Aorta (tissue), 5 donors: ENCODE measurements at places on chromosomes 7 and 10. TPM values are rescaled to one million over a fixed set of nuclear protein-coding genes. Genes with fewer than 3 reads are reported as not detected.
A peak's percentile ranks its signal among the peaks of the same experiment; 100 is the strongest.

DNA sequence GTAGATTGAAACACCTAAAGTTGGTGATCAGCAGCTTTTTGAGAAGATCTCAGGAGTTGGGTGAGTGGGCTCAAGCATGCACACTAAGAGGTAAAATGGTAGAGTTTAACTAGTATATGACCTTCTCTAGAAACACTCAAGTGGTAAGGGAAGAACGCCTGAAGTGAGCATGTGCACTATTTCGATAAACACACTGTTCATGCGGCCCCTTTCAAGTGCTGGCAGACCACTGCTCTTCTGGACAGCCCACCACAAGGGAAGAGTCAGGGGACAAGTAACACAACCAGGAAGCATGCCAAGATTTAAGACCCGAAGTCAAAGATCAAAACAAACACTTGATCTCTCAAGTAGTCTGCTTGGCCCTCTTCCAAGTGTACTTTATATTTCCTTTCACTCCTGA lies 519.5 kb upstream of the ZWINT start:
- H3K4me1 ChIP-seq: no peaks in the 10 kb centered on the region
- no peak for DNase-seq
- no peaks in the 10 kb centered on the region for H3K27me3 ChIP-seq

DNA sequence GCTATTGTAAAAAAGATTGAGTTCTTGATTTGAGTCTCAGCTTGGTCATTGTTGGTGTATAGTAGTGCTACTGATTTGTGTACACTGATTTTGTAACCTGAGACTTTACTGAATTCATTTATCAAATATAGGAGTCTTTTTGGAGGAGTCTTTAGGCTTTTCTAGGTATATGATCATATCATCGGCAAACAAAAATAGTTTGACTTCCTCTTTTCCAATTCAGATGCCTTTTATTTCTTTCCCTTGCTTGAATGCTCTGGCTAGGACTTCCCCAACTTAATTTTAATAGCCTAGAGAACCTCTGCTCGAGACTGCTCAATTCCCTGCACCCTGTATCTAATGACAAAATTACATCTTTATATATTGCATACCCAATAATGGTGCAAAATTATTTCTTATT lies 154.4 kb downstream of the CCDC7 start:
- no peaks in the 10 kb centered on the region for H3K36me3 ChIP-seq
- DNase-seq: no peak
- no peaks in the 10 kb centered on the region for H3K27me3 ChIP-seq

DNA sequence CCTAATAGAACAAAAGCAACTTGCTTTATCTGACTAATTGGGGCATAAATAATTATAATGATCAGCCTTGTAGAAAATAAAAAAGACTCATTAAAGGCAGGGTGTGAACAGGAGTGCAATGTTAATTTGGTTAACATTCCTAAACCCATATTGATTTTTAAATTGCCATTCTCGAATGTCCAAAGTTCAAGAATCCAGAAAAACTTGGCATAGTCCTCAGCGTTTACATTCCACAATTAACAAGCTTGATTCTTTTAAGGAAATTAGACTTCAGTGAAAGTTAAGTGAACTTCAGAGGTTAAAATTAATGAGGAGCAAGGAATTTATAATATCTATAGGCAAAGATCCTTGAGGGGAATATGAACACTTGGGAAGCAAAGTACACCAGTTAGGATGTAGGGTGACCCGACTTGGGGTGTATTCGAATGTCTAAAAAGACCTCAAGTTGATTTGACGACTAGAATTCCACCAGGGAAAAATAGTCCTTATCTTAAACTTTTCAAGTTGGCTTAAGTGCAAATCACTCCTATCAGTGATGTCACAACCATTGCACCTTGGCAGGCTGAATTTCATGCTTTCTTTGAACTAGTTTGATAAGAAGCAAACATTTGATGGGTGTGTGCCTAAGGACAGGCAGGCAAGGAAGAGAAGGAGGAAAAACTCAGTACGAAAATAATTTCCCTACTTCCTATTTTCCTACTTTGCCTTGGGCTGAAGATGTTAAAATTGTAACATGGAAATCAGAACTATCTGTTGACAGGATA lies 830.4 kb upstream of the COBL start:
- no peak for DNase-seq
- no peak overlapping the region for H3K27ac ChIP-seq
- no peak overlapping the region for H3K4me3 ChIP-seq
- no peaks in the 10 kb centered on the region for H3K36me3 ChIP-seq
- H3K27me3 ChIP-seq: no peaks in the 10 kb centered on the region
- no peaks in the 10 kb centered on the region for H3K4me1 ChIP-seq

GRCh38 chr10:128304271-128304670 lies 178.0 kb upstream of the MKI67 start:
- no peaks in the 10 kb centered on the region for H3K36me3 ChIP-seq
- H3K4me1 ChIP-seq: no peaks in the 10 kb centered on the region
- no peaks in the 10 kb centered on the region for H3K27me3 ChIP-seq
- no peak for DNase-seq

GRCh38 chr7:30594048-30594539 lies 584 bp upstream of the GARS1 start:
- H3K36me3 ChIP-seq: no peaks in the 10 kb centered on the region
- H3K4me1 ChIP-seq: peaks cover 3% of the 10 kb centered on the region
- peak overlapping the region; percentile 44 for H3K27ac ChIP-seq
- H3K27me3 ChIP-seq: no peaks in the 10 kb centered on the region
- peak overlapping the region; percentile 88 for H3K4me3 ChIP-seq

GRCh38 chr10:11249152-11249807 lies 231.6 kb downstream of the CELF2 start:
- no peak overlapping the region for H3K4me3 ChIP-seq
- H3K4me1 ChIP-seq: no peaks in the 10 kb centered on the region
- peaks cover 2% of the 10 kb centered on the region for H3K36me3 ChIP-seq
- no peak overlapping the region for H3K27ac ChIP-seq
- no peaks in the 10 kb centered on the region for H3K27me3 ChIP-seq

- no peaks in the 10 kb centered on the region for H3K4me1 ChIP-seq
- H3K36me3 ChIP-seq: no peaks in the 10 kb centered on the region
- H3K4me3 ChIP-seq: no peak overlapping the region
- no peaks in the 10 kb centered on the region for H3K27me3 ChIP-seq
- no peak for DNase-seq
Measured at GRCh38 chr10:79320316-79320715, 27.0 kb upstream of the PPIF start.

Gene SLC16A12
- total RNA-seq: 0.21 TPM

DNA sequence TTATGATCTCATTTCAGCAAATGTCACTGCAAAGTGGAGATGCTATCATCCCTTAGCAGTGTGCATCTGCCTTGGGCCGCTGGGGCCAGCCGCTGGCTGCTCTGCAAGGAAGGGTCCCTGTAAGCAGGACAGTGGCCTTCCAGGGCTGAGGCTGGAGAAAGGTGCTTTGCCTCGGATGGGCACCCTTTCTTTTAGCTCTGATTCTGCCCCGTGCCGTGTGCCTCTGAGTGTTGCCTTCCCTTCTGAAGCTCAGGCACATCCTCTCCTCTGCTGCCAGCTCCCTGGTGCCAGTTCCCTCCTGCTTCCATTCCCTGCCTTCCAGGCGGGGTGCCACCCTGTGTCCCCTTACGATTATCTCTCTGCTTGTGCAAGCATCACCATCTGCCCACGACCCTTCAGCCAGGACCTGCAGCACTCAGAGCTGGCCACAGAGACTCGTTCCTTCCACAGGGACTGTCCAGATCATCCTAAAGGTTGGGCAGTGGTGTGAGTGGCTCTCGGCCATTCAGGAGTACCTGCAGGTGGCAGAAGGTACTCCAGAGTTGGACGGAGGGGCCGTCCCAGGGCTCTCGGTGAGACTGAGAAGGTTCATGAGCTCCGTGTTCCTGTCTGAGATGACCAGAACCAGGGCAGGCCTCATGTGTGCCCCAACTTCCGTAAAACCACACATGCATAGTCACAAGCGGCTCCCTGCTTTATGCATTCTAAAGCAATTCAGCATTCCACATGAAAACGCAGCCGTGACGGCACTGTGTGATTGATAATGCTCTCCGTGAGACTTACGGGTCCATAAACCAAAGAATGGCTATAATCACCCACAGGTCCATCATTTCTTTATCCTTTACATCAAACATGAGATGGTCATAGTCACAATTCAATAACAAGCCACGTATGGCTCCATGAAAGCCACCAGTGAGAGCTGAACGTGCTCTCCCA lies 371.4 kb downstream of the DNAJB6 start:
- H3K4me1 ChIP-seq: no peaks in the 10 kb centered on the region
- no peaks in the 10 kb centered on the region for H3K27me3 ChIP-seq
- no peak overlapping the region for H3K27ac ChIP-seq
- peak; percentile 43 for DNase-seq

Gene LBX1
- not detected for total RNA-seq
